SK-N-DZ (cell line): ENCODE measurements at places on chromosomes 7 and 10.
A peak's percentile ranks its signal among the peaks of the same experiment; 100 is the strongest.

- no peak for DNase-seq
Observed at GRCh38 chr10:28181478-28182096, 121.3 kb downstream of the MPP7 start.

DNA sequence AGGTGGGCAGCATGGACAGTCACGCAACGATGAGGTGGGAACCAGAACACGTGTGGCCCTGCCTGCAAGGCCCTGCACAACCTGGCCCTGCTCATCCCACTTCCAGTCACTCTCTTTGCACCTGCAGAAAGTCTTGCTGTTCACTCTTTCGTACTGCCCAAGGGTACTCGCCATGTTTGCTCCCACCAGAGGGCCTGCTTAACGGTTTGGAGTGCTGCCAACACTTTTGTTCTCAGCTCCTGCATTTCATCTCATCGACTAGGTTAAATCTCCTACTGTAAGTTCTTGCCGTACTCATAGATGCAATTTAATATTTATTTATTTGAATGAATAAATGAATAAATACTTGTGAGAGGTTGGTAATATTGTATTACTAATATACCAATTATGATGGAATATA is 315.3 kb downstream of the SDK1 start:
- DNase-seq = no peak

- DNase-seq = no peak
Observed at GRCh38 chr10:5570007-5570655, 45.4 kb downstream of the CALML3 start.

DNA sequence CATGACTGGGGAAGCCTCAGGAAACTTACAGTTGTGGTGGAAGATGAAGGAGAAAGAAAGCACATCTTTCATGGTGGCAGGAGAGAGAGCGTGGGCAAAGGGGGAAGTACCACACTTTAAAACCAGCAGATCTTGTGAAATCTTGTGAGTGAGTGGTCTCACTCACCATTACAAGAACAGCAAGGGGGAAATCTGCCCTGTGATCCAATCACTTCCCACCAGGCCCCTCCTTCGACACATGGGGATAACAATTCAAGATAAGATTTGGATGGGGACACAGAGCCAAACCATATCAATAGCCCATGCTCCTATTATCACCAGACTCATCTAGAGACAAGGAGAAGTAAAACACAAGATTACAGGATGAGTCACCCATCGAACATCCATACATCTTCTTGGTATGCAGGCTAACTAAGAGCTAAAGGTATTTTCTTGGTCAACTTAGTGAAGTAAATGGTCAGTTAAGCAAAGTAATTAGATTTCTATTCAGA is 55.3 kb upstream of the YAE1 start:
- DNase-seq = no peak

DNA sequence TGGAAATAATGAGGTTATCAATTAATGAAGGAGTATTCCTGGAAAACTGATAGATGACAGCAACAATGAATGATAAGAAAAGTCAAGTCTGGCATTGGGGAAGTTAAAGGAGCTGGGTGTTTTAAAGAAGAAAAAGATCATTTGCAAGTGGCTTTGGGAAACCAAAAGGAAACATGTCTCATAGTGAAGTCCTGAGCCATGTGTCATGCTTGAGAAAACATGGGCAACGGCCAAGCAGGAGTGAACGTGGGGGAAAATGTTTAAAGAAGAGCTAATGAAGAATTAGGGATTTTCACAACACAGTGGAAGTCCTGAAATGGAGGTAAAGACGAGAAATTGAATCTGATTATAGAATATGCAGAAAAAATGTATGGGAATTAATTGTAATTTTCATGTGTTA is 1383.2 kb upstream of the CELF2 start:
- DNase-seq = no peak

DNA sequence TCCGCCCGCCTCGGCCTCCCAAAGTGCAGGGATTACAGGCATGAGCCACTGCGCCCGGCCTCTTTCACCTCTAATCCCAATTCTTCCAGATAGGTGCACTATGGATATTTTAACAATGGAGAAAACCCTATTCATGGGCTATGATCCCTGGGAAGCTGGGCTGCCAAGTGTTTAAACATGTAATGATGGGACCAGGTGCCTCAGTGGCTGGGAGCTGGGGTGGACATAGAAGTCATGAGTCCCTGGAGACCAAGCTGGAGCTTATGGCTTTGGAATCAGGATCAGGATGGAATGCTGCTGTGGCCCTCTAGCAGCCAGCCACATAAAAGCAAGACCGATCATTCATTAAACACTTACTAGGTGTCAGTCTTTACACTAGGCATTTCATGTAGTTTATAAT is 41.8 kb upstream of the IGFBP3 start:
- DNase-seq = no peak

DNA sequence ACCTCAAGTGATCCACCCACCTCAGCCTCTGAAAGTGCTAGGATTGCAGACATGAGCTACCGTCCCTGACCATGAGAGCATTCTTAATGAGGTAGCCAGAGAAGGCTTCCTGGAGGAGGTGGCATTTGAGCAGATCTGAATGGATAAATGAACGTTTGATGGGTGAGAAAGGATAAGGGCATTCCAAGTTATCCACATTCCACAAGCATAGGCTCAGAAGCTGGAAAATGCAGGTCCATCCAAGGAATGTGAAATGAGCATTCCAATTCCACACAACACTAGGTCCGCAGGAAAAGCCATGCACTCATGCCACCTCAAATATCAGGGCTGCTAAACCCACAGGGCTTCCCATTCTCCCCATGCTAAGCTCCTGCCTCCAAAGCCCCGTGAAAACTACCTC is 17.0 kb downstream of the TMEM130 start:
- DNase-seq = no peak

DNA sequence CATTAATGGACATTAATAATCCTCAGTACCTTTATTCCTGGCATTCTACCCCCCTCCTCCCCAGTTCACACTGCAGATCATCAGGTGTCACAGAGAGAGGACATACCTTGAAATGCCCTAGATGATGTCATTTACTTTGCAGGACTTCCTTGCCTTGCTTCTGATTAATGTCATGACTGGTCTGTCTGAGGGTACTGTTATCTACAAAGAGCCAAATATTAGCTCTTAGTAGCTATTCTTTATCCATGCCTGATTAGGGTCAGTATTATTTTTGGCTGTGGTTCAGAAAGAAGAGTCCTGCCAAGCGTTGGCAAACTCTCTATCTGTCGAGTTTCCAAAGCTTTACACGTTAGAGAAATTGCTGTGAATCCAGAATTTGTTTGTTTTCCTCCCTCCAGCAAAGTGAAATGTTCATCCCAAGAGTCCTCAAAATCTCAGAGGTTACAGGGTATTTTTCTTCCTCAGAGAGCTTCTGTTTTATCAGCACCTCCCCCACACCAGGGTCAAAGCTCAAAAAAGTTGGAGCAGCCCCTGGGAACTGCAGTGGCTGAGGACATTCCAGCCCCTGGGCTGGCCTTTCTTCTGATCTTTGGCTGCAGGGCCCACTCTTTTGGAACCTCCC is 12.6 kb downstream of the SCD start:
- no peak for DNase-seq

DNA sequence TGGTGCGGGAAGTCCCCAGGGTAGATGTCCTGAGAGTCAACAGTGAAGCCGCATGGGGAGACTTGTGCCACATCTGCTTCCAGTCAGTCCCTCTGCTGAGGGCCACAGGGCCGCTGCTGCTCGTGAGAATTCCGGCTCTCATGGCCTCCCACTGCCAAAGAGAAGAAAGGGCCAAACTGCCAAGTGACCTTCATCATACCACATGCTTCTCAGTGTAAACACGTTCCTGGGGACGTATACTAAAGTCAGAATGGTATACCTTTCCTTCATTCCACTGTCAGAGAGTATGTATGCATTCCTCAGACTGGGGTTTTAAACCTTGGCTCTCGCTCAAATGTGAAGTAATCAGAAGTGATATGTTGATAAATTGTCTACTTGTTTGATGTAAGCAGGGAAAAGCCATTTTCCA is 52.8 kb upstream of the SEC61G start:
- no peak for DNase-seq

- no peak for DNase-seq
Observed at GRCh38 chr10:60388116-60388625, 1.5 kb downstream of the ANK3 start.

DNA sequence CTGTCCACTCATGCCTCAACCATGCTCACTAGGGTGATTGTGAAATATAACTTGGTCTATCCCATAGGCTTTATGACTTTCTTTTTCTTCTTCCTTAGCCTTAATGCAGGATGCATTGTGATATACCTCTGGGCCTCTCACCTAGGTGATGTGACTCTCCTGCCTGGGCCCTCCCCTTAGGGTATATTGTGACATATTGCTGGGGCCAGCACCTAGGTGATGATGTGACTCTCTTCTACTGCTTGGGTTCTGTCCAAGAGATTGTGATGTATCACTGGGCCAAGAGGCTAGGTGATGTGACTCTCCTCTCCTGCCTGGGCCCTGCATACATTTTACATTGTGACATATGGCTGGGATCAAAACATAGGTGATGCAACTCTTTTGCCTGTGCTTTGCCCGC is 14.7 kb upstream of the ZNF107 start:
- no peak for DNase-seq

DNA sequence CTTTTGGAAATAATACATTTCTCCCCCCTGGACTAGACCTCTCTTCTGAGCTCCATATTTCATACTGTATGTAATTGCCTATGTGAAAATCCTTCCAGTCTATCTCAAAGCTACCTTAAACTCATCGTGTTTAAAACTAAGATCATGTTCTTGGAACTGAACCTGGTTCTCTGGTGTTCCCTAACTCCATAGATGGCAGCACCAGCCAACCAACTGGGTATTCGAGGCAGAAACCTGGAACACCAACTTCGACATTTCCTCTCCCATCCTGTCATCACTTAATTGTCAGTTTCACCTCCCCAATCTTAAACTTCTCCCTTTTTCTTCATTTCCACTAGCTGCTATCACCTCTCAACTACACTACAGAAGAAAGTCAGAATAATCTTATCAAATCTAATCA is 87.0 kb downstream of the ANKIB1 start:
- no peak for DNase-seq

GRCh38 chr7:7707806-7708205 is 10.6 kb downstream of the RPA3 start:
- no peak for DNase-seq

GRCh38 chr7:24419077-24419476 is 135.1 kb downstream of the NPY start:
- peak; percentile 24 for DNase-seq

DNA sequence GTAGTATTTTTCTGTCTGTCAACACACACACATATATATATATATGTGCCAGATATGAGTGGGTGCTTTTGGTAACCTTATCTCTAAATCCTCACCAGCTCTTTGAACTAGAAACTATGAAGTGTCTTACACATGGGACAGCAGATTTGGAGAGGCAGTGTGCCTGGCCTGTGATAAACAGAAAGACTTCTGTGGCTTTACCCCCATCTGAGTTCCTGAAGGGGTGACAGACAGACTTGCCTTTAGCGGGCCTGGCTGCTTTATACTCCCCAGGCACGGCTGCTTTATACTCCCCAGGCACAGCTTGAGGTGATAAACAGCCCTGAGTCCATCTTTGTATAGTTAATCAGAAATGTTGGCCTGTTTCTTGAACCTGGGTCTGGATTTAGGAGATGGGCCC is 5.6 kb downstream of the BAG3 start:
- DNase-seq = no peak

- no peak for DNase-seq
Observed at GRCh38 chr10:79505829-79506228, 6.5 kb upstream of the EIF5AL1 start.

DNA sequence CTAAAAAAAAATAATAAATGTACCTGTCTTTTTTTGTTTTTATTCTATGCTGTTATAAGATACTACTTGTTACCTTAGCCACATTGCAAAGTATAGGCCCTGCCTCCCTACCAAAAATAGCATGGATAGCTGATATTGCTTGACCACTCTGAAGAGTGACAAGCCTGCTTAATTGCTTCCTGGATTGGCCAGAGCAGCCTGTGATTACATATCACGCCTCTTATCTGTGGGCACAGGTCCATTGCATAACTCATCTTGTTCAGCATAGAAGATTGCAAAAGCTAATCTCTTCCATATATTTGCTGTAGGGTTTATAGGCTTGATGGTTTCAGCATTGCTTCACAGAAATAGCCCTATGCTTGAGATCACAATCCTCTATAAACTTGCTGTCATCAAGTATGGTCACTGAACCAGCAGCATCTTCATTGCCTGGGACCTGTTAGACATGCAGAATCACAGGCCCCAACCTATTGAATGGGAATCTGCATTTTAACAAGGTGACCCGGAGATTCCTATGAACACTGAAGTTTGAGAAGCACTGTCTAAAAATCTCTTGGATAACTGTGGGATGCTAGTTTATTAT is 280.8 kb upstream of the CDC14C start:
- DNase-seq = no peak

DNA sequence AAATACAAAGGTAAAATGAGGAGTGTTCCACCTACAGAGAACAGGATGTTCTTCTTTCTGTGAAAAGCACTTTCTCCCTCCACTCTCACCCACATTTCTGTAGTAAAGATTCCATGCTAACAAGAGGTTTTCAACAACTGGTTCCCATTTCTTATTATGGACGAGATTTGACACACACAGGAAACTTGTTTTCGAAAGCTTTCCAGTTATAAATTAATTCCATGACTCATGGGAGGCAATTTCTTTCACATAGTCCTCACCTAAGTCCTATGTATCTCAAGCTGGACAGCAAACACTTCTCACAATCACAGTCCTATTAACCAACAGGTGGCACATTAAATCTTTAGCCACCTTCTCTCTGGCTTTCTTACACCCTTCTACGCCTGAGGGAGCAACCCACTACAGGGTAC is 24.5 kb downstream of the RAPGEF5 start:
- DNase-seq = no peak

DNA sequence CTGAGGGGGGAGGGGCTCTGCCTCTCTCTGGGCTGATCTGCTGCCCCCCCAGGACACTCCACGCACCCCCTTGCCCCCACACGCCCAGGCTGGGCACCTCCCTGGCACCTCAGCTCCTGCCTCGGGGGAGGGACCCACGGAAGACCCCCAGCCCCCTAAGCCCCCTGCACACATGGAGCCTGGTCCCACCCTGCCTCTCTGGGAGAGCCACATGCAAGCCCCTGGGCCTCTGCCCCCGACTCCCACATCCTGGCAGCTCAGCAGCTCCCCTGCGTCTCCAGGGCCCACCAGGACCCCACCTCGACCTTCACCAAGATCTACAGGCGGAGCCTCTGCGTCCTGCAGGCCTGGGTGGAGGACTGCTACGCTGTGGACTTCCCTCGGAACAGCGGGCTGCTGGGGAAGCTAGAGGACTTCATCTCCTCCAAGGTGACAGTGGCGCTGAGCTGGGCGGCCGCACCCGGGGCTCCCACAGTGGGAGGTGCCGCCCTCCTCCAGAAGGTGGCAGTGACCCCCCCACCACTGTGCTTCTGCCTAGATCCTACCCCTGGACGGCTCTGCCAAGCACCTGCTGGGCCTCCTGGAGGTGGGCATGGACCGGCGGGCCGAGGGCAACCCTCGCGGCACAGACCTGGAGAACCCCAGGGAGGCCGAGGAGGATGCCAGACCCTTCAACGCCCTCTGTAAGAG is 18.7 kb upstream of the UTF1 start:
- DNase-seq = no peak

DNA sequence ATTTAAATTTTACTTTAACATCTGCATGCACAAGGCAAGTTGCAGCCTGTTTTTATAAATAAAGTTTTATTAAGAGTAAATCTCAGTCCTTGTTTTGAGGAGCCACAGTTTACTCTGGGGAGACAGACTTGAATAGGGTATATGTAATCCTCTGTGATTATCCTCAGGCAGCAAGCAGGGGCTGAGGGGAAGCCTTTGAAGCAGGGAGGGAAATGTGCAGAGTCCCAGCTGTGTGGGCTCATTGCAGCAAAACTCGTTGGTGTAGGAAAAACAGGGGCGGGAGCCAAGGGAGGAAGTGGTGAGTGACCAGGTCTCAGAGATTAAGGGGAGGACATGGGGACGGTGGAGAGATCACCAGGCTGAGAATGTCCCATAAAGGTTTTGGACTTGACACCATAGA is 34.3 kb upstream of the SMC3 start:
- DNase-seq = no peak
